Left colon (tissue), 2 donors: ENCODE measurements at places on chromosomes 13 and 19.

- DNase-seq, result no peak
Observed at GRCh38 chr13:60787083-60787482, 390.1 kb downstream of the TDRD3 start.

DNA sequence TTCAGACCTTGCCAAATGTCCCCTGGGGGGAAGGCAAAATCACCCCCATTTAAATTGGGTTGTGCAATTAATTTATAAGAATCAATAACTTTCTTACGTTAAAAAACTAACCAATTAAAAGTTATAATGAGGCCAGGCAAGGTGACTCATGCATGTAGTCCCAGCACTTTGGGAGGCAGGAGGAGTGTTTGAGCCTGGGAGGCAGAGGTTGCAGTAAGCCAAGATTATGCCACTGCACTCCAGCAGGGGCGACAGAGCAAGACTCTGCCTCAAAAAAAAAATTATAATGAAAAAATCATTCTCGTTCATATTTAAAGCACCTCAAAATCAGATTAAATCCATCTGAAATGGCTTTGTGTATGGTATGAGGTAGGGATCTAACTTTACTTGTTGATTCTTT, 18.4 kb upstream of the SIGLEC14 start:
- DNase-seq, result no peak

DNA sequence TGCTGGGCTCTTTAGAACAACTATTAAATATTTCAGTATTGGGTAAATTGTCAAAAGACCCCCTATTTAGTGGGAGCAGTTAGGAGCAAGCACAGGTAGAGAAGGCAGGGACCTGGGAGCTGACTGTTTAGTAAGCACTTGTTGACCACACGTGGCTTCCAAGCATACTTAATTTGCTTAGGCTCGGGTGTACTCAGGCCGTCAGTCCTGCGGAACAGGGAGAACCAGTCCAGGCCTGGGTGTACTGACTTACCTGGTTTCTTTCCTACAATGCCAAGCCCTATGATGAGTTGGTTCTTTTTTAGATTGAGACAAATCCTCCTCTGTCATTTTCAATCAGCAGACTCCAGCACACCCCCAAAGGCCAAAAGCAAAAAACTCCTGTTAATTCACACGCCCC, 90.0 kb downstream of the WDFY2 start:
- peak; percentile 38 for DNase-seq

DNA sequence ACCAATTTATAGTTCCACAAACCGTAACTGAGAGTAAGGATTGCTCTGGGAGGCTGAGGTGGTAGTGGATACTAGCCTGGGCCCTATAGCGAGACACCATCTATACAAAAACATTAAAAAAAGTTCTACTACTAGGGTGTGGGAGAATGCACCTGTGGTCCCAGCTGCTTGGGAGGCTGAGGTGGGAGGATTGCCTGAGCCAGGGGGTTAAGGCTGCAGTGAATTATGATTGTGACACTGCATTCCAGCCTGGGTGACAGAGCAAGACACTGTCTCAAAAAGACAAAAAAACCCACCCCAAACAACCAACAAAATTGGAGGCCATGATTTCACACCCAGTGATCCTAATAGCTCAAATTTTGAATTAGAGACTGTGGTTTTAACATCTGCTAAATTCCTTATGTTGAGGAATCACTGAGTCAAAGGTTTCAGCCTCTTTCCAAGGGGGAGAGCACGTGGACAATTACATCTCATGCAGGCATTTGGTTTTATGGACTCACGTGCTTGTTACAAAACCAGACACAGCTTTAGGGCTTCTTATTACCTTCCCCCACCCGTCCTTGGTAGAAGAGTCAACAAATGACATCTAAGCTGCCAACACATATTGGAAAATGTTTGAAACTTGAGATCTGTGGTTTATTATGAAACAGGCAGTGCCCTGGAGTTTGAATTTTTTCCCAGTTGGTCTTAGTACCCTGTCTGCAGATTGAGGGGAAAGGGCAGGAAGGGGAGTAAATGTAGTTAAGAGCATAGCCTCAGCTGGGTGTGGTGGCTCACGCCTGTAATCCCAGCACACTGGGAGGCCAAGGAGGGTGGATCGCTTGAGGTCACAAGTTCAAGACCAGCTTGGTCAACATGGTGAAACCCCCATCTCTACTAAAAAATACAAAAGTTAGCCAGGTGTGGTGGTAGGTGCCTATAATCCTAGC, 18.5 kb downstream of the CYP2A6 start:
- peak; percentile 66 for DNase-seq

DNA sequence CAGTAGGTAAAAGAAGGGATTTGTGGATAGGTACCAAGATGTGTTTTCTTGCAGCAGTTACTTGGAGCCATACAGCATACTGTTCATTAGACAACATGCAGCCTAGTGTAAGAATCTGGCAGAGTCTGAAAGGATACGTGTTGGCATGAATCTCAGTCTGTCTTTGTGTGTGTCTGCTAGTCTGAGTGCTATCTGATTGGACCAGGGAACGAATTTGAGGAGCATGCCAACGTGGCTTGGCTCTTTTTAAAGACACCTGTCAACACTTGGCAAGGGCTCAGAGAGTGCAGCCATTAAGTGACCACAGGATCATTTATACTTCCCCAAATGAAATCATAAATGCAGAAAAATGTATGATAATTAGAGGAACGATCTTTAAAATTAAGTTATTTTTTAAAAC, 27.6 kb upstream of the ATXN8OS start:
- no peak for DNase-seq

- no peak for DNase-seq
Observed at GRCh38 chr13:75071796-75072195, 410.2 kb downstream of the TBC1D4 start.

DNA sequence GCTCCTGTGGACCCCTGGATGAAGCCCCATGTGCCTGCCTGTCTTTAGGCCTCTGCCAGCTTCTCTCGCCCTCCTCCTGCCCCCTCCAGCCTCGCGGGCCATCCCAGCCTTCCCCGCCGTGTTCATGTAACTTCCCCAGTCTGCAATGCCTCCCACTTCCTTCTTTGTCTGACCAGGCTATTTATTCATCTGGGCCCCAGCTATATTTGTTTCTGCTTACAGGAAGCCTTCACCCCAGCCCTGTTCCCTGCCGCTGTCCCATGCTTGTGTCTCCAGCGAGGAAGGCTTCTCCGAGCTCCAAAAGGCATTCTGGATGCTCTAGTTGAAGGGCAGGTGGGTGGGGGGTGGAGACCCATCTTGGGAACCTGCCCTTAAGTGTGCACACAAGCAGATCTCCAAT, 7.9 kb upstream of the C3 start:
- no peak for DNase-seq

DNA sequence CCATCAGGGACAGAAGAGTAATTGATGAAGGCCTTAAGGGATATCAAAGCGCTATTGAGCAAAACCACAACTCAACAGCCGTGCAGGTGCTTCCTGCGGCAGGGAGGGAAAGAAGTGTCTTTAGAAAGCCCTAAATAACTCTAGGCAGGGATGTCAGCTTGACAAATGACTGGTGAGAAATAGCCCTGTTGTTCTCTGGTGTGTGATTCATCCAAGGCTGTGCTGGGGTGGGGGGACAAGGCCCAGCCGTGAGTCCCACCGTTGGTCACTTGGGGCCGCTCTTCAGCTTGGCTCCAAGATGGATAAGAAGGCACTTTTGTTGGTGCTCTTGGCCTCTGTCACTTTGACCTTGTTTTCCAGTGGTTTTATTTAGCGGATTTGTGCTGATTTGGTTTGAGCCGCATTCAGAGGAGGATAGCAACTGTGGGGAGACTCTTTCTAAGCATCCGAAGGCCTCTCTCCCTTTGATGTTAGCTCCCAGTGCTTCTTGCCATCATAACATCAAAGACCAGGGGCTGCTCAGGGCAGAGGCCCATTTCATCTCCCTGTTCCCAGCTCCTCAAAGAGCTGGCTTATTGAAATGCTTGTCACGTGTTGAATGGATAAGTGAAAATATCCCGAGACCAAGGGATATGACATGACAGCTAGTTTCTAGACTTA, 130.3 kb upstream of the SERP2 start:
- DNase-seq, result no peak

GRCh38 chr13:98275681-98276171, 98.7 kb upstream of the RNF113B start:
- DNase-seq, result no peak

DNA sequence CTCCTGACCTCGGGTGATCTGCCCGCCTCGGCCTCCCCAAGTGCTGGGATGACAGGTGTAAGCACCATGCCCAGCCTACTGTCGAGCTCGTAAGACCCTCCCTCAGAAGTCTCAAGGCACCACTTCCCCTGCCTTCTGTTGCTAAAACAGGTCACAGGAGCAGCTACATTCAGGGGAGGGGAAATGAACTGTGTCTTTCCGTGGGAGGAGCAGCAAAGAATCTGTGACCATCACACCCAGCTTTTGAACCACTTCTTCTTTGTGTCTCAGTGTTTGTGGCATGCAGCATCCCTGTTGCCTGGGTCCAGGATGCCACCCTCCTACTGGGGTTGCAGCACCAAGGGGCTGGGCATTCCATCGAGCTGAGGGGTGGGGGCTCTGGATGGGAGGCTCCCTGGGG, 7.7 kb upstream of the CSNK1G2 start:
- no peak for DNase-seq

DNA sequence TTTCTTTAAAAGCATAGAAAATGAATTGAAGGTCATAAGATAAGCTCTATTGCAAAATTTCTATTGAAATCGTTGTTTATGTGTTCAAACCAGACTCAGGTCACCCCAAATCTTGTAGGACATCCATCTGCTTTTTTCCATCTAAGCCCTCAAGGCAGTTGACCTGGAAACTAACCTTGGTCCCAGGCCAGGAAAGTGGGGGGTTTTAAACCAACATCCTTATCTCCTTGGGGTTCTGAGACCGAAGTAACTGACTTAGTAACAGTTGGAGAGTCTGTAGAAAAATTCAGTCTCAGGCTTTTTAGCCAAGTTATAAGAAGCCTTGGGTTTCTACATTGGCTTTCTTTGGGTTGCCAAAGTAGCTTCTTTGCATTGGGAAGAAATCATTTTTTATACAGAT, 23.4 kb downstream of the ZNF507 start:
- DNase-seq, result no peak

GRCh38 chr19:37654118-37654517, 1.1 kb downstream of the ZFP30 start:
- DNase-seq, result no peak

GRCh38 chr13:101127741-101128353, 288.5 kb downstream of the NALCN start:
- DNase-seq, result no peak

- DNase-seq, result no peak
Observed at GRCh38 chr13:36130552-36131221, 495 bp downstream of the DCLK1 start.

DNA sequence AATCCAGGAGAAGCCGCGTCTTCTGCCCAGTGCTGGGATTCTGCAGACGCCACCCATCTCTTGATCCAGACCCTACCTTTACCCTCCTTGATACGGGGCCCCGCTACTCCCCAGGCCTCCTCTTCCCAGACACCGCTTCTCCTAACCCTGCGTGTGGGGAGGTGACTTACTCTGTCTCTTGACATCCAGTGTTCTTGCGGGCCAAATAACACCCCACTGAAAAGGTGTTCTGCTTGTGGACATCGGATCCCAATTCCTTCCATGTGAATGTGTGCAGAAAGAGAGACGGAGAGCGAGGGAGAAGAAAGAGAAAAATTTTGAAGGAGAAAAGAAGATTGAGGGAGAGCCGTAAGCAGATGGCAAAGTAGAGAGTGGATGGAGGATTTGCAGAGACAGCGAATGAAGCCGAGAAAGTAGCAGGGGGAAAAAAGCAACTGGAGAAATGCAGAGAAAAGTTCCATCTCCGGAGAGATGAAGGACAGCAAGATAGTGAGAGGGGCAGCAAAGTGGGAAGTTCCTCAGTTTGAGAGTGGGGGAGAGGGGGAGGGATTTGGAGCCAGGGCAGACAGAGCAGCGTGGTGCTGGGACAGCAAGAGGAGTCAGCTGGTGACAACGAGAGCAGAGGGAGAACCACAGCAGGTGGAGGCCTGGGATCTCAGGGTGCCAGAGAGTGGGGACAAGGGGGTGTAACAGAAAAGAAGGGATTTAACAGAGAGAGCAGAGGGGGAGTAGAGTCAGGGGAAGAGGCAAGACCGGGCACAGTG, 814 bp downstream of the ZNF480 start:
- no peak for DNase-seq
